ENCODE measurements at places on chromosomes 5 and 9. TPM values are rescaled to one million over a fixed set of nuclear protein-coding genes. Genes with fewer than 3 reads are reported as not detected.

The PCDHGA7 gene
- total RNA-seq: 0.80 TPM

The SPRY4 gene
- total RNA-seq: 55.6 TPM

The AHRR gene
- total RNA-seq: 17.8 TPM

The OLFM1 gene
- total RNA-seq: 4.7 TPM

The SLC27A6 gene
- total RNA-seq: not detected

The CCDC192 gene
- not detected for total RNA-seq

The IQGAP2 gene
- 0.39 TPM for total RNA-seq

The RGS7BP gene
- 0.20 TPM for total RNA-seq

The SLC6A7 gene
- total RNA-seq: not detected

The CAAP1 gene
- total RNA-seq: 11.3 TPM

The FAM169A gene
- 1.5 TPM for total RNA-seq

The ADAMTS19 gene
- total RNA-seq: not detected

The SLC45A2 gene
- not detected for total RNA-seq

The CCL19 gene
- total RNA-seq: not detected

The ZNF189 gene
- 9.4 TPM for total RNA-seq

The CDH18 gene
- total RNA-seq: not detected

The ZNF346 gene
- 12.1 TPM for total RNA-seq

The RIOK2 gene
- 14.5 TPM for total RNA-seq

The CCL21 gene
- 0.53 TPM for total RNA-seq

The SEMA4D gene
- total RNA-seq: 1.3 TPM

The LCN9 gene
- total RNA-seq: not detected

The FST gene
- total RNA-seq: 13.3 TPM

The CCIN gene
- total RNA-seq: 0.60 TPM

The OMD gene
- not detected for total RNA-seq

The SPAG8 gene
- not detected for total RNA-seq

The FGF10 gene
- total RNA-seq: not detected

The FUT7 gene
- not detected for total RNA-seq

The PCDHA1 gene
- not detected for total RNA-seq

The C5orf52 gene
- not detected for total RNA-seq

The OR13J1 gene
- not detected for total RNA-seq
